Esophagus mucosa (tissue), 1 donor: ENCODE measurements at places on chromosomes 4 and X. TPM values are rescaled to one million over a fixed set of nuclear protein-coding genes. Genes with fewer than 3 reads are reported as not detected.

Gene FGA
- total RNA-seq = 0.64 TPM

Gene PGRMC2
- total RNA-seq = 32.2 TPM

Gene SOX3
- not detected for total RNA-seq

Gene PRSS12
- 5.7 TPM for total RNA-seq

Gene ERCC6L
- total RNA-seq = 2.9 TPM

Gene GABRE
- 27.5 TPM for total RNA-seq
